ENCODE measurements at places on chromosomes 3 and 15. TPM values are rescaled to one million over a fixed set of nuclear protein-coding genes. Genes with fewer than 3 reads are reported as not detected.

ZMYND10 gene
- 2.9 TPM for total RNA-seq

DNA sequence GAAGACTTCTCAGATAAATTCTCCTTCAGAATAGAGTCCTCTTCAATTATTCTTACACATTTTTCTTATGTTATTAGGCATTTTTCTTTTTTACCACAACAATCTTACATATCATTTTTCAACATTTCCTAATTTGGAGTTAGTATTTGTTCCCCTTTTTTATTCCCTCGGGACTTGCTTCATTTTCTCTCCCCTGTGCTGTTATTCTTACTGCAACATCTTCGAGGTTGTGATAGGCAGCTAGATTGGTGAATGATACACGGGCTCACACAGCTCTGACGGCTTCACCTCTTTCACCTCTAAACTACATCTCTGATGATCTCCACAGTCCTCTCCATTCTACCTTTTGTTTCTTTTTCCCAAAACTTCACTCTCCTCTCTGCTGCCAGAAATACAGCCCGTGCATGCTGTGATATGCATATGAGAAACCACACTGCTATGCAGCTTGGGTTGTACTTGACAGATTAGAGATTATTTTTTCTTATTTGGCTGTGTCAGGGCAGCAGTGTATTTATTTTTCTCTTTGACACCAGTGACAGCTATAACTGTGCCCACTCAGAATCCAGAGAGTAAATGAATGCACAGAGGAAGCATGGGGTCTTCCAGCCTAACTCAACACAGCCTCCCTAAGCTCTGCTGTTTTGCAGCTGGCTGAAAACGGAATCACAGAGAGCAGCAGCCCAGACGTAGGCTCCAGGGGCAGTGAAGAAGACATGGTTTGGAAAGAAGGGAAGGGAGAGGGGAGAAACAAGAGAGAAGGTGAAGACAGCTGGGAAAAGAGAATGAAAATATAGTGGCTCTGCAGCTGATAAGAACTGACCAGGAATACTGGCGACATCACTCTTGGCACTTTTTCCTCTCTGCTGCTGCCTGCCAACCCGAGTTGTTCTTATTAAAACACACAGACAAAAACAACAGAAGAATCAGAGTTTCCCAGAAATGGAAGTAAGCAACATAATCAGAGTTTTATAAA, 61.8 kb downstream of the SLC9A9 start:
- DNase-seq, result peak; percentile 68

DNA sequence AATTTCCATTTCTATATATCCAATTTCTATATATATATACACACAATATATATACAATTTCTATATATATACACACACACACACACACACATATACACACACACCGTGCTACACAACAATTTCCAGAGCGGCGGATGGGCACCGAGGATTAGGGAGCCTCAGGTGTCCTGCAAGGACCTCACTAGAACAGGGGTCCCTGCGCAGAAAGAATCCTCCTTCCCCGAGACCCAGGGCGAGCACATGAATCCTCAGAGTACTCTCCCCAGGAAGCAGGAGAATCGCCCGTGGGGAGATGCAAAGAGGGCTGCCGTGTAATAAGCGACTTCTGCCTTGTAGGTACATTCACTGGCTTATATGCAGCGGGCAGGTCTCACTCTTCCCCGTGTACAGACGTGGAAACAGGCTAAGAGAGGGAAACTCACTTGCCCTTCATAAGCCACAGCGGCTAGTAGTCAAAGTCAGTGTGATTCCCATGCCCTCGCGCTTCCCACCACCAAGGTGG, 467 bp downstream of the PIF1 start:
- no peak for DNase-seq

GRCh38 chr3:128051459-128051836, 789 bp upstream of the SEC61A1 start:
- peak; percentile 71 for DNase-seq

GRCh38 chr3:140334132-140334929, 343.5 kb upstream of the TRIM42 start:
- DNase-seq, result no peak

- DNase-seq, result peak; percentile 82
These were observed 941 bp downstream of the ZBED2 start for GRCh38 chr3:111594205-111594604.

DNA sequence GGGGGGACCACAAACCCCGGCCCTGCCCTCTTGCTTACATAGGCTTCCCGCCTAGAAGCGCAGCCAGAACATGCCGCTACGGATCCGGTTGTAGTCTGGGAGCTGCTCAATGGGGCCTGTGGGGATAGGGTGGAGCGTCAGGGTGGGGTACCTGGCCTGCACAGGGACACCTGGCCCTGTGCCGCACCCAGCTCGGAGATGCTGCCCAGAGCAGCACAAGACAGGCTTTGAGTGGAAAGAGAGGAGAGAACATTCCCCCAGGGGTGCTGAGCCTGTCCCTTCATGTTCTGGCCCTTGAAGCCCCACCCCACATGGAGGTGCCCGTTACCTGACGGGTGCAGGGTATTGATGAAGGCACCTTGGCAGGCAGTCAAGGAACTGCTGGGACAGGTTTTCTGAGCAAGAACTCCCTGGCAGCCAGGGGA, 4.0 kb upstream of the COL7A1 start:
- no peak for DNase-seq

- no peak for DNase-seq
These were observed 268.0 kb downstream of the SUCLG2 start for GRCh38 chr3:67386451-67386850.

DNA sequence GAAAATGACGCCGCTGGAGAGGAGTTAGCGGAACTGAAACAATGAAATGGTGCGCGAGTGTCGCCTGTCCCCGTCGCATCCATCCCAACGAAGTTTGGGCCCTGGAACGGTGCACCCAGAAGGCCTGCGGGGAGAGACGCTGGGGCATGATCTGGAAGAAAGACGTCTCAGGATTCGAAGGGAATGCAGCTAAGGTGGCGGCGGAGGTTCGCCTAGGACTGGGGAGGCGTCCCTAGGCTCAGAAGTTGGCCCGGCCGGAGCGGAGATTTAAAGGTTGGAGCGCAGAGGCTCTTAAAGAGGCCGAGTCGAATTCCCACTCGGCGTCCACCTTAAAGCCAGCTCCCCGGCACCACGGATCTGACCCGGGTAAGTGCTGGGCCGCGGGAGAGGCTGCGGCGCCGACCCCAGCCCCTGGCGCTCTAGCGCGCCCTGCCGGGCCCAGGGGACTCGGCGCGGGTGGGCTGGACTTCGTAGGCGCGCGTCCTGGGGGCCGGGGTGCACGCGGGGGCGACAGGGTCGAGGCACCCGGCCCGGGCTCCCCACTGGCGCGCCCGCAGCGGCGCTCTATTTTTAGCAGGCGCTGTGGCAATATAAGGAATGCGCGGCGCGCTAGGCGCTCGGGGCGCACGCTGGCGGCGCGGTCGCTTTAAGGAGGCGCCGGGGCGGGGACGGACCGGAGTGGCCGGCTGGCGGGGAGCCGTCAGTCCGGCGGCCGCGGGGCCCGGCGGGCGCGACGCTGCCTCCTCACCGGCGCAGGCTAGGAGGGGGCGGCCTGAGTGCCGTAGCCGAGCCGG, at the start of gene MRAS:
Gene MRAS (plus strand): TSS at position 620 of the 794 bp plus-strand sequence. CDS start 24,305 bp downstream, outside the sequence.
- peak; percentile 96 for DNase-seq

All from osteoblast (primary cell).